ENCODE measurements at places on chromosomes 12 and 14.

DNA sequence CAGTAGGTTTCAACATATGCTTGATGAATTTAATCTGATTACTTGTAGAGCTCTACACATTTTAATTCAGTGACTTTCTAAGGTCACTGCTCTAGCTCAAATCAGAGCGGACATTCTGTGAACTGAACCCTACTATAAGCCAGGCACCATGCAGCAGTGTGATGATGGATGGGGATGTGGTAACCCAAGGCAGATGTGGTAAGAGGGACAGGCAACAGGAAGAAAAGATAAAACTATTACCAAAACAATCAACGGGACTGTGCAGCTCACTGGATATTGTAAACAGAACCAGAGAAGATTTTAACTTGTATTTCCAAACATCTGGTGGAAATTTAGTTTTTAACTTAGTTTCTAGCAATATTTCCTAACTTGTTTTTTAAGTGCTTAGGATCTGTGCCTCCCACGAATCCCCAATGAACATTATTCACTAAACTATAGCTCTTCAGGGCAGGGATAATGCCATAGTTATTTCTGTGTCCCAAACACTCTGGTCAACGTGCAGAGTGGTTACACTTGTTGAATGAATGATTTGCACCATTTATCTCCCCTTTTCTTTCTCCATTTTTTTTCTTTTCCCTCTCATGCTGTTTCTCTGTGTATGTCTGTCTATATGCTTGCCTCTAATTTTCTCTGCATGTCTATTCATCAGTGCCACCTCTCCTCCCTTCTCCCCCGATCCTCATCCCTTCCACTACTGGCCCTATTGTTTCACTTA lies 3.0 kb downstream of the ERO1A start:
- DNase-seq, result peak; percentile 67

GRCh38 chr14:23916004-23916403 lies 37.6 kb upstream of the DHRS4 start:
- DNase-seq, result no peak

DNA sequence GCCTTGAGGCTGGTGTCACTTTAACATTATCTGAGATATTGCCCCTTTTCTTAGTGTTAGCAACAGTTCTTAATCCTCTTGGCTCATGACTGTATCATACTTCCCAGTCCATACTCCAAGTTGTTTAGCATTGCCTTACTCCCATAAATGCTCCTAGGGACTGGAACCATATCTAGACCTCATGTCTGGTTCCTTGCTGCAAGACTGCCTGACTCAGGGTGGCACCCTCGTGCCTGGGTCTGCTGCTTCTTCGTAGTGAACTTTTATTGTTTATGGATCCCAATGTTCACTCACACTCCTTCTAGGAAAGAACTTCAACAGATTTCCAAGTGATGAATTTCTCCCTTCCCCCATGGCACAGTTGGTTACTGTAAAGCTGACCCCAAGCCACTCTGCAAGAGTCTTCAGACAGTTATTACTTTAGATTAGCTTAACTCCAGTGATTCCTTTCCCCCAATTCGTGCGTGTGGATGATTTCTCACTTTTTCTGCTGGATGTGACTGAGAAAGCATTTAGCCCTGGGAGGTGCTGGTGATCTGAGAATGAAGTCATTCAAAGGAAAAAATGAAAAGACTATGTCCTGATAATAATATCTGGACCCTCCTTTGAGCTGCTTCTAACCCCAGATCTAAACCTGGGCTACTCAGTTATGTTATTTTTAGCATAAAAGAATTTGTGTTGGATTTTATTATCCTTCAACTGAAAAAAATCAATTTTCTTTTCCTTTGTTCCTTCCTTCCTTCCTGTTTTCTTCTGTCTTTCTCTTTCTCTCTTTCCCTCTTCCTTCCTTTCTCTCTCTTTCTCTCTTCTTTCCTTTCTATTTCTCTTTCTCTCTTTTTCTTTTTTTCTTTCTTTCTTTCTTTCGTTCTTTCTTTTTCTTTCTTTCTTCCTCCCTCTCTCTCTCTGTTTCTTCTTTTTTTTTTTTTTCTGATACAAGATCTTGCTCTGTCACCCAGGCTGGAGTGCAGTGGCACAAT lies 47.5 kb upstream of the PPP1R12A start:
- no peak for DNase-seq

- no peak for DNase-seq
These were observed 6.2 kb upstream of the STXBP6 start for GRCh38 chr14:25055992-25056687.

- peak; percentile 63 for DNase-seq
These were observed 6.5 kb upstream of the PRPH start for GRCh38 chr12:49288412-49288853.

DNA sequence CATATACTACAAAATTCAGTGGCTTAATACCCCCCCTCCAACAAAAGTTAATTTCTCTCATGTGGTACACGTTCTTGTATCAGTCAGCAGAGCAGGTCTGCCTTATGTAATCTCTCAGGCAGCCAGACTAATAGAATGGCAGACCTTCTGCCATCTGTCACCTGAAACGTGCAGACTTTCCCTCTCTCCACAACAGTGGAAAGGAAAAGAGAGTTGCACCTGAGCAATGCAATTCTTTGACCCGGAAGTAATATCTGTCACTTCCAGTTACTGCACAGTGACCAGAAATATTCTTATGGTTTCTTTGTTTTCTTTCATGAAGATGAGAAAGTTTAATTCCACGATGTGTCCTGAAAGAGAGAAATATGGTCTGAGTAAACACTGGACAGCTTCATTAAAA lies 14.4 kb downstream of the KERA start:
- no peak for DNase-seq

GRCh38 chr12:123058481-123058880 lies 78.0 kb downstream of the ARL6IP4 start:
- no peak for DNase-seq

DNA sequence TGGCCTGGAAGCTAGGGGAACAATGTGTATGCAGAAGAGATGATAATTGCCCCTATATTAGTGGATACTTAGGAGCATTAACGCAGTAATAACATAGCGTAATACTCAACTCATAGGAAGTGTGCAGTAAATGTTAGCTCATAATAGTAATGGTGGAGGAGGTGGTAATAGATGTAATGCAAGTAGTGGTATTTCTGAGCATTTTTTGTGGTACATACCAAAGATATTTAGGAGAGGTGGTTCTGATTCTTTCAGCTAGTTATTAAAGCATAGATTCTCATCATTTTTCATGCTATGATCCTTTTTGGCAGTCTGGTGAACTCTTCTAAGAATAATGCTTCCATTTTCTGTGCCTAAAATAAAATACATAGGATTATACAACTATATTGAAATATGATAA lies 233.1 kb downstream of the PTPRO start:
- DNase-seq, result no peak

DNA sequence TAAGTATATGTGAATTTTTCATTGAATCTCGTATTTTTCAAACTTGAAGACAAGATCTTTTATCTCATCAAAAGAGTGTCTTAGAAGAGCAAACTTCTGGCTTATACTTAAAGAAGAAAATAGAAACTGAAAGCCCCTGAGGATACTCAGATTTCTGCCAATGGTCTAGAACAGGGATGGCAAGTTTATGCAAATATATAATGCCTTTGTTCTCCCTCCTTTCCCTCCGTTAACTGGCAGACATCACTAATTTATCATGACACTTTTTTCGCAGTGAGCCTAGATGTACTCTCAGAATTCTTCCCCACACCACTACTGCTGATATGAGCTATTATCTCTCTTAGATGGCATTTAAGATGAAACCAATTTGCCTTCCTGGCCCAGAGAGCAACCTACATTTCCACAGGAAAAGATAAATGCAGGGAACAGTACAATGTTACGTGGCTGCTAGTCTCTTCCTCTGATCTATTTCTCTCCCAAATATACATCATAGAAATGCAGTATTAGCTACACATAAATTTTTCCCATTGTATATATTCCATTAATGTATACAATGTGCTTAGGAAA lies 40.0 kb upstream of the DAAM1 start:
- DNase-seq, result no peak

- no peak for DNase-seq
These were observed 289.7 kb downstream of the RAD51B start for GRCh38 chr14:68109132-68109900.

- DNase-seq, result no peak
These were observed 11.4 kb upstream of the G2E3 start for GRCh38 chr14:30547388-30548048.

- no peak for DNase-seq
These were observed 4.9 kb upstream of the CRIP2 start for GRCh38 chr14:105469456-105470349.

- peak; percentile 50 for DNase-seq
These were observed 156.1 kb upstream of the CCND2 start for GRCh38 chr12:4117386-4118016.

- DNase-seq, result no peak
These were observed 137.8 kb downstream of the SLC25A21 start for GRCh38 chr14:37034410-37035285.

DNA sequence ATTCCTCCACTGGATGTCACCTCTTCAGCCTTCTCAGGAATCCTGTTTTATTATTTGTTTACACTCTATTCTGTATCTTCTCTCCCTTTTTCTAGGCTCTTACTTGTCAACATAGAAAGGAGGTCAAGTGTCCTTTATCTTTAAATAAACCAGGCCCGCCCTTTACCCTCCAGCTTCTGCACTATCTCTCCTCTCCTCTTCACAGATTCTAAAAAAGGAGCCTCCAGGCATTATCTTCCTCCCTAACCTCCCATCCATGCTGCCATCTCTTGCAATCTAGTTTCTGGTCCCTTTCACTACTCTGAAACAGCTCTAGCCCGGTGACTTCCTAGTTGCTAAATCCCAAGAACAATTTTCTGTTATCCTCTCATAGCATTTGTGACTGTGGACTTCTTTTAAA lies 24.1 kb upstream of the ARID2 start:
- DNase-seq, result no peak

Measured in inflammatory macrophage (primary cell).